ENCODE measurements at places on chromosomes 16 and 17. TPM values are rescaled to one million over a fixed set of nuclear protein-coding genes. Genes with fewer than 3 reads are reported as not detected.
A peak's percentile ranks its signal among the peaks of the same experiment; 100 is the strongest.

GRCh38 chr17:37098152-37098551 is 149.4 kb downstream of the AATF start:
- no peak for DNase-seq

- DNase-seq, result no peak
Measured at GRCh38 chr16:21260870-21261791, 17.0 kb downstream of the CRYM start.

Gene FBXL20
- 16.8 TPM for polyA plus RNA-seq

Gene ASIC2
- polyA plus RNA-seq, result 2.5 TPM

DNA sequence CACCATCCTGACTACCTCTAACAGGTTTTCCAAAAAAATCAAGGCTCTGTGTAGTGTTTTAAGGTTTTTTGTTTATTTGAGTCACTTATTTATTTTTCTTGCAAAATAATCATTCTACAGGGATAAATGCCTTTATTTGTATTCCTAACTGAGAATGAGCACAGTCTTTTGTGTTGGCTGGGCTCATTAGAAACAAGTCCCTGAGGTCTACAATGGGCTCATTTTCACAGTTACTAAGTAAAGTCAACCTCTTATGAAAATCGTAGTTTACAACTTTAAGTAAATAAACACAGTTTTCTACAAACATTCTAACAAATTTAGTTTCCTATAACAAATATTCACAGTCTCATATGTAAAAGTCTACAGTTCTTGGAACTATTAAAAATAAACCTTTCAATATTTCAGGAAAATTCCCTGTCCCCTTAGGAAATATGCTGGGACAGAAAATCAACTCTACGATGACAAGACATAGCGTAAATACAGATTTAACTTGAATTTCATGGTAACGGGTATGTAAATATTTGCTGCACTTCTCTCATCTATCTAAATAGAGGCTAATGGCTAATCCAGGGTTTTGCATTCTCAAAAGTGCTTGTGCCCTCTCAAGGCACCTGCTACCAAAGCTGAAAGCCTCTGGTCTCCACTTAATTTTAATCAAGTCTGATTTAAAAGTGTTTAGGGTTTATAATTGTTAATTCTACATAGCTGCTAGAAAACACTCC is 31.5 kb upstream of the CDH5 start:
- DNase-seq, result no peak

DNA sequence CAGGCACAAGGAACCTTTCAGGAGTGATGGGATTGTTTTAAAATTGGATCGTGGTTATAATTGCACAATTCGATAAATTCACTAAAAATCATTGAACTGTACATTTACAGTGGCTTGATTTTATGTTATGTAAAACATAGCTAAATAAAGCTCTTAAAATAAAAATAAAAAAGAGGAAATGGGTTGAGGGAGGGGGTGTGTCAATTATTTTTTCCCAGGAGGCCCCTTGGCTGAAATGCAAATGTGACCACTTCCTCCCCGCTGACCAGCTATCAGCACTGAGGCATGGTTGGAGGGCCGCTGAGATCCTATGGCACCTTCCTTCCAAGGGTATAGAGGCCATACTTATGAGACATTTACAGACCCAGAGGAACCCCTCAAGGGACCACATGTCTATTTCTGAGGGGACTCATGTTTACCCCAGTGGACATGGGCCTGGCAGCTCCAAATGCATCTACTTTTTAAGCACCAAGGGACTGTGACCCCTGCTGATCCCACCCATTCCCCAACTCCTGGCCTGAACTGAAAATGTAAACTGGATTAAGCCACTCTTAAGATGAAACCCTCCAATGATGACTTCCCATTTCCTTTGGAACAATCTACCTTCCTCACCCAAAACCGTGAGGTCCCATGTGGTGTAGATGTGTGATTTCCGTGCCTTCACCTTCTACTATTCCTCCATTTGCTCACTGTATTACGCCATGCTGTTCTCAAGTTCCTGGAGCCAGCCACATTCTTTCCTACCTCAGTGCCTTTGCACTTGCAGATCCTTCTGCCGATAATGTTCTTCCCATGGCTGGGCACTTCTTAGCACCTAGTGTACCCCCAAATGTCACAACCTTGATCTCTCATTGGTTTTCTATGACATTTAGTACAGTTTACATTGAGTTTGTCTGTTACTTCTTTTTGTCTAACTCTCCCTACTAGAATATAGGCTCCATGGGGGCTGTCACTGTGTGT is 2.8 kb upstream of the IL21R start:
- no peak for DNase-seq

GRCh38 chr17:68461589-68461988 is 4.3 kb upstream of the WIPI1 start:
- no peak for DNase-seq

Gene C17orf107
- 0.71 TPM for polyA plus RNA-seq

- peak; percentile 24 for DNase-seq
Measured at GRCh38 chr17:32341141-32341856, 674 bp downstream of the C17orf75 start.

Gene CDH13
- polyA plus RNA-seq, result 8.7 TPM

Measured in left kidney (tissue), 8 donors.